ENCODE measurements at places on chromosomes 1 and 21. TPM values are rescaled to one million over a fixed set of nuclear protein-coding genes. Genes with fewer than 3 reads are reported as not detected.

CRYBG2 gene
- 1.1 TPM for total RNA-seq

IL6R gene
- total RNA-seq = 2.8 TPM

LYSMD1 gene
- 16.4 TPM for total RNA-seq

ZSWIM5 gene
- 22.6 TPM for total RNA-seq

IGFN1 gene
- not detected for total RNA-seq

IL10RB gene
- 10.3 TPM for total RNA-seq

TMIGD3 gene
- 2.0 TPM for total RNA-seq

- DNase-seq = no peak
These were observed 59.6 kb downstream of the ZNF678 start for GRCh38 chr1:227622739-227623475.

DNA sequence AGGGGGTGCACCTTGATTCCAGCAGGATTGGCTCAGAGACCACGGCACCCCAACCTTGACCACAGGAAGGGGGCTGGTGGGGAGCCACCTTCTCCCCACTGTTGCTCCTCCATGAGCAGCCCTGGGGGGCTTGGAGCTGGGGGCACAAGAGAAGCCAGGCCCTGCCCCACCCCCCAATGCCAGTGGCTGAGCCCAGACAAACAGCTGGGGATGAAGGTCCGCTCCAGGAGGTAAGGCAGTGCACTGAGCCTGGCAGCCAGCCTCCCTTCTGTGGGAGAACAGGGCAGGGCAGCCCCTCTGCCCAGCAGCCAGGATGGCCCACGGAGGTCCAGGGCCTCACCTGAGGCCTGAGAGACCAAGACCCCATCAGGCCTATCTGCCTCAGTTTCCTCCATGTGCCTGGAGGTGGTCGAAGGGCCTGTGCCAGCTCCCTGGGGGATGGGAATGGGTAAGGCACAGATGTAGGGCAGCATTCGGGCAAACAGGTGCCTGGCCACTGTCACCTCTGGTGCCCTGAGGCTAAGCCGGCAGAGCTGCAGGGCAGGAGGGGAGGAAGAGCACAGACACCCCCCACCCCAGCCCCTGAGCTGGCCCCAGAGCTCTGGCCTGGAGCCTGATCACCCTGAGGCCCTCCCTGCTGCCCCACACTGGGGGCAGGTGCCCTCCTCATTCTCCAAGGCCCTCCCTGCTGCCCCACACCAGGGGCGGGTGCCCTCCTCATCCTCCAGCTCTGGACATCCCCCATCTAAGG, 7.1 kb downstream of the ITGB2 start:
- DNase-seq = no peak

GRCh38 chr1:47650205-47650604, 212.4 kb downstream of the FOXD2 start:
- DNase-seq = no peak

GRCh38 chr21:15967661-15968060, 237.9 kb downstream of the USP25 start:
- no peak for DNase-seq

GRCh38 chr1:9687120-9687873, 35.8 kb downstream of the PIK3CD start:
- no peak for DNase-seq

GRCh38 chr1:167643441-167643840, 13.4 kb downstream of the RCSD1 start:
- no peak for DNase-seq

DNA sequence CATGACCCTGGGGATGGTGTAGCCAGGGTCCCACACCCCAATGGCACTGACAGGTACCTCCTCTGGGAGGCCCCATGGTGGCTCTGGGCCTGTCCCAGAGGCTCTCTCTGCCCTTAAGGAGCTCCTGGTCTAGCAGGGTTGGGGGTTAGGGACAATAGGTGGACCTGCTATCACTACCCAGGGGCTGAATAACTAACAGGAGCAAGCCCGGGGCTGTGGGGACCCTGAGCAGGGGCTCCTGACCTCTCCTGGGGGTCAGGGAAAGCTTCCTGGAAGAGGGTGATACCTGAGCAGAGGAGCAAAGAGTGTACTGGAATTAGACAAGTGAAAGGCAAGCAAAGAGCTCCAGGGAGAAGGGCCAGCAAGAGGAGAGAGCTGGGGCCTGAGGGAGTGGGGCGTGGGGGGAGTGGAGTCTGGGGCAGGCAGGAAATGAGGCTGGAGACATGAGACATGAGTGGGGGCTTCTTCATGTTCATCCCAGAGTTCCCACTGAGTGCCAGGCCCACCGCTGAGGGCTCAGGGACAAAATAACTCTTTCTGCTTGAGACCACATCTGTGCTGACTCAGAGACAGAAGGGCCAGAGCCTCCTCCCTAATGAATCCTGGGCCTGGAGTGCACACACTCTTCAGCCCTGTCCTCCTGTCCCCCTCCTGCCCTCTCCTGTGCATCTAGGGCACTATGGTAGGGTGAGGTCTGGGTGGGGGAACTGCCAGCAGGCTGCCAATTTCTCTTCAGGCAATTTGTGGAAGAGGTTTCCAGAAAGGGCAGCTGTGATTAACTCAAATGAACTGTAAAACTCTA, 517.6 kb downstream of the PTPRU start:
- DNase-seq = no peak

DNA sequence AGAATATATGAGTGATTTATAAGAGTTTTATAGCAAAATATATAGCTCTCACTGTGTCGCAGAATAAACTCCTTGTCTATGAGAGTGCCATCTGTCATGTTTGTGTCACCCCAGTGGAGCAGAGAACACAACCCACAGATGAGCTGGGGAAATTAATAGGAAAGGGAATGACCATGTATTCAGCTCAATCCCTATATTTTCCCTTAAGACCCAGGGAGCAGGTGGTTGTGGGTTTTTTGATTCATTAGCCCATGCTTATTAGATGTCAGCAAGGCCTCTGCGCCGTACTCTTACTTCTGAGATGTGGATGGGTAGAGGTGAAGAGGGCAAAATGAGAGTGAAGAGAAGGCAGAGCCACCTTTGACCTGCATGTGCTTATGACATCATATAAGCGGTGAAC, 4.1 kb upstream of the GREM2 start:
- no peak for DNase-seq

- no peak for DNase-seq
These were observed 24.2 kb downstream of the MAEL start for GRCh38 chr1:167013108-167013929.

GRCh38 chr1:104991702-104992101, 1242.0 kb downstream of the AMY1C start:
- DNase-seq = no peak

DNA sequence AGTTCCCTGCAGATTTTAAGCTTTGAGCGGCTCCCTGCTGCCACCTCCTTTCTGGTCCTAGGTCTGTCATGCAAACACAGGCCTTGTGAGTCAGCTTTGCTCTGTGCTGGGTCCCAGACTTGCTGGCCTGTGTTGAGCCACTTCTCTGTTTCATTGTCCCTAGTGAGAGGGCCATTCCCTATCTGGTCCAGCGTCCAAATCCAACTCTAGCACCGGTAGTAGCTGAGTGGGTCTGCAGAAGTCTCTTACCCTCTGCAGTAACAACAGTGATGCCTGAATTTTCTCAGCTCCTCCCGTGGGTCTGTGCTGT, 5.8 kb downstream of the TTC22 start:
- no peak for DNase-seq

GRCh38 chr1:234398849-234399381, 25.7 kb downstream of the COA6 start:
- no peak for DNase-seq

GRCh38 chr1:235015291-235015985, 113.2 kb downstream of the TOMM20 start:
- no peak for DNase-seq

- no peak for DNase-seq
These were observed 95.5 kb downstream of the ZFYVE9 start for GRCh38 chr1:52237430-52237829.

DNA sequence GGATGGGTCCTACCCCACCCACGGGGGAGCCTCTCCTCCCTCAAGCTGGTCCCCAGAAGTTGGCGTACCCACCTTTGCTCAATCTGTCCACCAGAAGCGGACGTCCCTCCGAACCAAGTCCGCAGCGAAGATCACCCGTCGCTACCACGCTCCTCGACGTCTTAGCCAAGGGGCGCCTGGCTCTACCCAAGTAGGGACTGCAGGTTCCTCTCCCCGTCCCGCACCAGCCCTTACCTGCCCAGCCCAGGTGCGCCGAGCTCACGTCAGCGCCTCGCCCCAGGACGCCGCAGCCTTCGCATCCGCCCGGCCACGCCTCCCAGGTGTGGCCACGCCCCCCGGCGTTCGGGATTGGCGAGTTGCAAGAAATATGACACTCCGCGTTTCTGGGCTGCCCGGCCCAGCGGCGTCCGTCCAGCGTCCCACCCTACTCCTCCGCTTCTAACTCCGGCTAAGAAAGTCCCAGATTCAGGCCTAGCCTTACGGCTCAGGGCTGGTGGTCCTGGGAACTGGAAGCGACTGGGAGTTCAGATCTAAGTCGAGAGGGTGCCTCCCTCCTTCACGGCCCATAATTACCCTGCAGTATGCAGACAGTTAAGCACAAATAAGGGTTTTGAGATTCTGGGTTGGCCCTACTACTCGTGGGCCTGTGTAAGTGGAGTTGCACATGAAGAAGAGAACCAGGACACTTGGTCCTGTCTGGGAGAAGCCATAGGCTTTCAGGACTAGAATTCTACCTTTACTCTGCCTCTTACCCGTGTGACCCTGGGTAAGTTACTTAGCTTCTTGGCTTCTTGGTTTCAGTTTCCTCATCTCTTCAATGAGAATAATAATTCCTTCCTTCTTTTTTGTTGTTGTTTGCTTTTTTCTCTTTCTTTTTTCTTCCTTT, at the start of gene IRF6:
Gene IRF6 (minus strand): TSS at position 268 of the 886 bp plus-strand sequence. CDS start 4,729 bp downstream, outside the sequence.
- DNase-seq = no peak

GRCh38 chr1:47337350-47337749, 3.8 kb downstream of the CMPK1 start:
- DNase-seq = no peak
